ENCODE measurements at places on chromosomes 11 and 22. TPM values are rescaled to one million over a fixed set of nuclear protein-coding genes. Genes with fewer than 3 reads are reported as not detected.

DNA sequence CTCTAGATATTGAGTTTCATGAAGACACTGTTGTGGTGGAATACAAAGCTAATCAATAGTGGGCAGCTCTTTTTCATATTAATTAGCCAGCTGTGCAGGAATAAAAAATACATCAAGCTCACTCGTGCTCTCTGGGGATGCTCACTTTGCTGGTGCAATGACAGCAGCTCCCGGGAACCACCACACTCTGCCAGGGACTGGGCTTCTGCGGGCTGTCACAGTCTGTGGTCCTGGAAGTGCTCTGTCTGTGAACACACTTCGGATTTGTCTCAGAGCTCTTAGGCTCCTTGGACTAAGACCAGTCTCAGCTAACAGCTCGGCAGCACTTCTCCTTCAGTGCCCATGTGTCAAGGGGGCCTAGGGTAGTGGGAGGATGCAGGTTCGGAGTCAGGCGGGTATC is 393.5 kb downstream of the TENM4 start:
- DNase-seq, result no peak

- no peak for DNase-seq
Observed at GRCh38 chr11:3902441-3902840, 47.0 kb downstream of the STIM1 start.

DNA sequence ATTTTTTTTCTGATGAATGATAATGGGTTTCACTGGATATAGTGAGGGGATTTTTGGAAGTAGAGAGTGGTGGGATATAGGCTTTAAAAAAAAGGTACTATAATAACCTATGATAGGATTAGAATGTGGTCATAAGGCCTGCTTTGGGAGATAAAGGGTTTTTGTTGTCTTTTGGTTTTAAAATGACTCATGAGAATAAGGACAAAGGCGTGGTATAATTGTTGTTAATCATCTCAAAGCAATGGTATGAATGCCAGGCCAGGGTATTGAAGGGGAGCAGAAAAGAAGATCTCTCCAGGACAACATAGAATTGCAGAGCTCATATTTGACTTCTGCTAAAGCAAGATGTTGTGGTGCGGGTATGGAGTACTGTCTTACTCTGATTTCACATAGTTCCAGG is 579.4 kb downstream of the JRKL start:
- DNase-seq, result no peak

DNA sequence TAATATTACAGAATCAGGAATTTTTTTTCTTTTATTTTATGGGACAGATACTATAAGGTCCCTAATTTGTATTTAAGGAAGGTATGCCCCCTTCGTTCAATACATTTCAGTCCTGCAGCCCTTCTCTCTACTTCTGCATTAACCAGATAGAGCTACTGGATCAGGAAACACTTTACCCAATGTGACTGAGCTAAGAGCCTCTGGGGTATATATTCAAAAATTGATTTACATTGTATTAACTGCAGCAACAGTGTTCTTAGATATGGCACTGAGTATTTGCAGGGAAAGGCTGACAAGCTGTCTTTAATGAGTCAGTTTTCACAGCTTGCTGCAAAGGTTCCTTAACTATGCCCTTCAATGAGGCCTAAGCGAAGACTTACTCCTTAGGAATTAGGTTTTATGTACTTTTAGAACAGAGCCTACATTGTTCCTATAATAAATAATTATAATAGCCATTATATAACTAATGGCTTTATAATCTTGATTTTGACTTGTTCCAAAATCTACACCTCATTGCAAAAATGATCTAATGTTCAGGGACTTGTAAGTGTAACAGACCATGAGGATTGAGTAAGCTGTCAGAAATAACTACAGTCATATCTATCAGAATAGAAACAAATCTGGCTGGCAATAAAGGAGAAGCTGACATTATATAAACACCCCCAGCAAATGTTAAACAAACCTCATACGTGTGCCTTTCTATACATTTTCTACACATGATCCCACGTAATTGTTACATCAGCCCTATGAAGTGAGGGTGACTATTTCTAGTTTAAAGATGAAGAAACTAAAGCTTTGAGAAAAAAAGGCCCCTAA is 55.0 kb downstream of the DDI1 start:
- DNase-seq, result no peak

- peak; percentile 89 for DNase-seq
Observed at GRCh38 chr11:1226226-1226985, 3.5 kb downstream of the MUC5B start.

- DNase-seq, result peak; percentile 37
Observed at GRCh38 chr11:119415966-119416365, 7.0 kb downstream of the THY1 start.

BBS1 gene
- 26.5 TPM for total RNA-seq

POU2AF3 gene
- total RNA-seq, result 1.0 TPM

GRCh38 chr11:72609045-72609444 is 65.2 kb downstream of the PDE2A start:
- DNase-seq, result peak; percentile 75

DNA sequence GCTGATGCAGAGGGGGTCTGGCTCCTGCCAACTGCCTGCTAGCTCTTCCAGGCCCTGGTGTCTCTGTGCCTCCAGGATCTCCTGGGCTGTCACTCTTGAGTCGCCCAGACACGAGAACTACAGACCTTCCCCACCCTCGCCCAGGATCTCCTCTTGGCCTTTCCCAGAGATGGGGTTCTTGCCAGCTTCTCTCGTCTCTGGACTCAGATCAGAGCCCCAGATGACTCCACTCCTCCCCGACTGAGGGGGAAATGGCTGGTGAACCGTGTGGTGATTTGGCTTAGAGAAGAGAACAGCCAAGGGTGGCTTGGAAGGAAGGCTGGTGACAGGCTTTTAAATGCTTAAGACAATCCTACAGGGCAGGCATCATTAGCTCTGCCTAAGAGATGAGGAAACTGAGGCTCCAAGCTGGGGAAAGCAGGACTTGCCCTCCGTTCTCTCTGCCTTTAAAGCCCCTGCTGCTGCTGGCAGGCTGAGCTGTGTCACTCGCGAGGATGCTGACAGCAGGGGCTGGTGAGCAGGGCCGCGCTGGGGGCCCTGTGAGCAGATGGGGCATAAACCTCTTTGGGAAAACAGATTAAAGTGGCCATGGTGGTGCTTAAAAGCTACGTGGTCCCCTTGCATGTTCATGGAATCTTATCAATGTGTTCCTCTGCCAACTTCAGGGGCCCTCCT is 90.3 kb upstream of the THY1 start:
- no peak for DNase-seq

TPST2 gene
- total RNA-seq, result 118 TPM

DNA sequence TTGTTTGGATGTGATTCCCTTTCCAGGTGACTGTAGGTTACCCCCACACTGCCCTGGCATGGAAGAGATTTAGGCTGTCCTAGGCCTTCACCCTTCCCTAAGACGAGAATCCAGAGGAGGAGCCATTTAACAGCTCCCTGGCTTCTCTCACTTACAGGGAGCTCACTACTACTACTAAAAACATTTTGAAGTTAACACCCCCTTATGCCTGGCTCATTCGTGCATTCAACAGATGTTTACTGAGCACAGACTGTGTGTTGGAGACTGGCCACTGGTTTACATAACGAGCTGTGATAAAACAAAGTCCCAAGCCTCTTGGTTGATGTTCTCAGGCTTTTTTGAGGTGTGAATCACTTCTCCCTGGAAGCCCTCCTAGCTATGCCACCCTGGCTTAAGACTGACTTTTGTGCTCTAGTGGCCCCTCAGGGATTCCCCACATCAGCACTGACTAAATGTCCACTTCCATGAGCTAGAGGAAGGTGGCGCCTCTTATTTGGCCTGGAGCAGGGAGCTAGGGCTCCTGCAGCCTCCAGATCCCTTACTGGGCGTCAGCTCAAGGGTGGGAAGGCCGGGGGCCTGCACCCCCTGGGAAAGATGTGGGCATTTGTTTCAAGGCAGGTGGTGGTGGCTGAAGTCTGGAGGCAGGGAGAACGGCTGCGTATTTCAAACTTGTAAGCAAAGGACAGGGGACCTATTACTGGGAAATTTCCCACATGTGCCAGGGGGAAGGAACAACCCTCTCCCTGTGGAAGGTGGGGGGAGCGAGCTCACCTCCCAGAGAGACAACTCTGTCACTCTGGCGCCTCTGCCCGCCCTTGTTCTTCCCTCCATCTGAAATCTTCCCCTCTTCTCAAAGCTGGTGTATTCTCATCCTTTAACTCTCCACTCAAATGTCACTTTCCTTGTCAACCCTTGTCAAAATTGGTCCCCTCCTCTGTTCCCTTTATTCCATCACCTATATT is 19.4 kb upstream of the MALAT1 start:
- DNase-seq, result peak; percentile 82

DNA sequence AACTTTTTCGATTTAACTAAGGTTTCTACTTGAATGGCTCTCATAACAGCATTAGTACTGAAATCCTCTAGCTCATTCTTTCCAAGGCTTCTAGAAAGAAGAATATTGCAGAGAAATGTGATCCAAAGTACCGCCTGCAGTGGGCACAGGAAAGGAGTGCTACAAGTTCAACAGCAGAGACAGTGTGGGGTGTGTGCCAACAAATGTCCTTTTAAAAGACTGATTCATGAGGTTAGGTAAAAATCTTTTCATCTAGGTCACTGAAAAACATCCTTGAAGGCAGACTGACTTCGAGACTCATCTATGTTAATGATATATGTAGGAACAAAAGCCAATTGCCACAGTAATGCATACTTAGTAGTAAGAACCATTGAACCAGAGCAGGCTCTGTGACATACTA is 349.1 kb upstream of the PITPNB start:
- no peak for DNase-seq

TMEM151A gene
- 0.85 TPM for total RNA-seq

PDGFB gene
- 7.2 TPM for total RNA-seq

- DNase-seq, result no peak
Observed at GRCh38 chr22:27075028-27075678, 417.8 kb downstream of the MIAT start.

- DNase-seq, result no peak
Observed at GRCh38 chr11:11989774-11990744, 18.4 kb downstream of the DKK3 start.

PGA5 gene
- 1.5 TPM for total RNA-seq

F2 gene
- total RNA-seq, result 0.33 TPM

All from H7 (cell line).